ENCODE measurements at places on chromosomes 3 and 15.

DNA sequence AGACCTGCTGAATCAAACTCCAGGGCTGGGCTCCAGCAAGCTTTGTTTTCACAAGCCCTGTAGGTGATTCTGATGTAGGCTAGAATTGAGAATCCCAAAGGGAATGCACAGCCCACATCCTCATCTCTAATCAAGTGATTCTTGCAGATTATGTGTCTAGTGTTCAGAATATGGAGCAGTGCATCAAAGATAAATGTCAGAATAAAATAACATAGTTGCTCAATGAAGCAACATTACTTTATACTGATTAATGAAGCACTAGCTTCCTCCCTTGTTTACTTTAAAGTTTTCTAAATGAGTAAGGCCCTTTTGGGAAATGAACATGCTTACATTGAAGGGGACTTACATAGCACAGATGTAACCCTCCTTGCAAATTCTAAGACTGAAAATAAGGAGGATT lies 39.2 kb downstream of the NUP210 start:
- no peak for DNase-seq

DNA sequence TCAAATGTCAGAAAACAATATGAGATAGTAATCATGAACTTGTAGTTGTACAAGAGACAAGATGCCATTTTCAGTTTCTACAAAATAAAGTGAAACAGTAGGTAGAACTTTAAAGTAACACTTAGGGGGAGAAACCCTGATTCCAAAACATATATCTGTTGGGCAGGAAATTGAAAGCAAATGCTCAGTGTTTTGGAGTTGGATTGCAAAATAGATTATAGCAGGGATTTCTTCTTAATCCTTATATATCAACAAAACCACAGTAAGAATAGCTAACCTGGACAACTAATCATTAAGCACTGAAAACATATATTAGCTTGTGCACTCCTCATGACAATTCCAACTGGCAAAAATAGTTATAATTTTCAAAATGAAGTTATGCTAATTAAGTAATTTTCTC lies 46.9 kb downstream of the COMMD2 start:
- no peak for DNase-seq

DNA sequence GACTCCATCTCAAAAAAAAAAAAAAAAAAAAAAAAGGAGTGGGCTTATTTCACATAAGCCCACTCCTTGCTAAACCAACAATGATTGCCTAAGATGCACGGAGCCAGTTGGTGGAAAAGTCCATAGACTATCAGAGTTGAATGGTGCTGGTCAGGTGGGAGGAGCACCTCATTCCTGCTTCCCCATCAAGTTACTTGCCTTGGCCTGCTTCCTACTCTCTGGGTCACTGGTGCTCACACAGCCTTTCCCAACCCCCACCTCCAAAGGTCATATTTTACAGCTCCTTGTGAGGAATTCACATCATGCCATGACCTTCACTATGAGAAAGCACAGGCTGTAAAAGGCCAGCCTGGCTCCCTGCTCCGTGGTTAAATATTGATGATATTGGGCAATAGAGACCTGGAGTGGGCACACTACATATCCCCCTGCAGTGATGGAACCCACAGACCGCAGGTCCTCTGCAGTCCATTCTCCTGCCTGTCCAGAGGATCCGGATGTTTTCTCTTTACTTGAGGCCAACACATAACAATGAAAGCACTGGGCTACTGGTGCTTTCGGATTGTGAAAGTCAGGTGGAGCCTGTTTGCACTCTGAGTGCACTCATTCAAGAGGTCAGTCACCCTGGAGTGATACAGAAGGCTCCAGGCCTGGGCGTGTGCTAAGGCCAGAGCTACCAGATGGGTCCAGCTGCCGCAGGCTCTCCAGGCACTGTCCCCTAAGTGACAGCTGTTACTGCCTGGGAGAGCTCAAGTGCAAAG lies at the start of gene SLC51B:
Gene SLC51B (plus strand): TSS at position 664 of the 758 bp plus-strand sequence. CDS start 4,618 bp downstream, outside the sequence.
- DNase-seq = peak; percentile 49

GRCh38 chr3:30826531-30826942 lies 67.9 kb downstream of the GADL1 start:
- DNase-seq = no peak

- DNase-seq = no peak
Observed at GRCh38 chr3:157767607-157768006, 264.4 kb upstream of the VEPH1 start.

DNA sequence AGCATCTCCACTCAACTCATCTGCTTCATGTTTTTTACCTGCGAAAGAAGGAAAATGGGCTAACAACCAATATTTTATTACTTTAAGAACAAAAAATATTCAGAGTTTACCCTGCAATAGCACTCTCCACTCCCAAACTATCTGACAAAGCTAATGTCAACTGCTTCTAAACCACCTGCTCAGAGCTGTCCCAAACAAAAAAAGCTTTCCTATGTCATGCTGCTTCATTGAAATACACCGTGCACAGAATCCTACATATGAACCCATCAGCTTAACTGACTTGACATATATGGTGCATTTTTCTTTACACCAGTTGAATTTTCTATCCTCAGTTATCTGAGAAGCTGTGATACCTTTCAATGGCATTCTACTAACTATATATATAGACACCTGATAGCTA lies 16.5 kb downstream of the SLTM start:
- DNase-seq = no peak

GRCh38 chr3:194840661-194841514 lies 155.2 kb downstream of the FAM43A start:
- DNase-seq = no peak

DNA sequence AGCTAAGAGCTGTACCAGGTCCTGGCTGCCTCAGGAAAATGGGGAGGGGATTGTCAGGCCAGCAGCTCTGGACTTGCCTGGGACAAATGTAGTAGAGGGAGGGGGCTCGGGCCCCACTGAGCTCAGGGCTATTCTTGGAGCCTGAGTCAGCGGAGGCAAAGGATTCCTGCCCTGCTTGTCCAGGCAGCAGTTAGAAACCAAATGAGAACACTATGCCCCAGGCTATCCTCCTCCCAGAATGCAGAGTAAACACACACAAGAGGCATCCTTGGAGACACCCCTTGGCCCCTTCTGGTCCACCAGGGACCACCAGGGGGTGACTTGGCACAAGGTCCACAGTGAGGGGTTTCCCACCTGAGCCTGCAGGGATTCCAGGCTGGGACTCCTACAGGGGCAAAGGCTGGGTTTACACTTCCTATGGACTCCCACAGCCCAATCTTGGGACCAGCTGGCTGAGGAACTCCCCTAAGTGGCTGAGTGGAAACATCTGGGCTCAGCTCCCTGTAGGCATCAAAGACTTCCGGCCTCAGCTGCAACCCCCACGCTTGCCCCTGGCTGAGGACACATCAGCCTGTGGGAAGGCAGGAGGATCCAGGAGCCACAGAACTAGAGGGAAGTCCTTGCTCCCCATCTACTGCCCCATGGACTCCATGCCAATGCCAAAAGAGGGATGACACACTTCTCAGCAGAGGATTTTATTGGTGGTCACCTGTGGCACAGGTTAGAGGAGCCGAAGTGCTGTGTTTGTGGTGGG lies 3.4 kb upstream of the COL7A1 start:
- DNase-seq = peak; percentile 59

DNA sequence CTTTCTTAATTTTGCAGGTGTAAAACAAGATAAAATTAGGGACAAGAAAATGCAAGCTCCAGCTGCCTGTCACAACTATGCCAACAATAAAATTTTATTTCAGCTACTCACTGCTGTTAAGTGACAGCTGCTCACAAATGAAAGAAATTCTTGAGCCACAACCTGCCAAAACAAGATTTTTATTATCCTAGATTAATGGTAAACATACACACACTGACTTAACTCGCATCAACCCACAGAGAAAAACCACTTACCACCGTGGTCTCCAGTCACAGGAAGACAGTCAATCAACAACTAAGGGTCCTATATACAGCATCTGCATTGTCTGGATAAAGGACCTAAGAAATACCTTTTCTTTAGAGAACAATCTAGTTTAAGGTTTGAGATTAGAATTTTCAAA lies 31.3 kb downstream of the EFL1 start:
- no peak for DNase-seq

DNA sequence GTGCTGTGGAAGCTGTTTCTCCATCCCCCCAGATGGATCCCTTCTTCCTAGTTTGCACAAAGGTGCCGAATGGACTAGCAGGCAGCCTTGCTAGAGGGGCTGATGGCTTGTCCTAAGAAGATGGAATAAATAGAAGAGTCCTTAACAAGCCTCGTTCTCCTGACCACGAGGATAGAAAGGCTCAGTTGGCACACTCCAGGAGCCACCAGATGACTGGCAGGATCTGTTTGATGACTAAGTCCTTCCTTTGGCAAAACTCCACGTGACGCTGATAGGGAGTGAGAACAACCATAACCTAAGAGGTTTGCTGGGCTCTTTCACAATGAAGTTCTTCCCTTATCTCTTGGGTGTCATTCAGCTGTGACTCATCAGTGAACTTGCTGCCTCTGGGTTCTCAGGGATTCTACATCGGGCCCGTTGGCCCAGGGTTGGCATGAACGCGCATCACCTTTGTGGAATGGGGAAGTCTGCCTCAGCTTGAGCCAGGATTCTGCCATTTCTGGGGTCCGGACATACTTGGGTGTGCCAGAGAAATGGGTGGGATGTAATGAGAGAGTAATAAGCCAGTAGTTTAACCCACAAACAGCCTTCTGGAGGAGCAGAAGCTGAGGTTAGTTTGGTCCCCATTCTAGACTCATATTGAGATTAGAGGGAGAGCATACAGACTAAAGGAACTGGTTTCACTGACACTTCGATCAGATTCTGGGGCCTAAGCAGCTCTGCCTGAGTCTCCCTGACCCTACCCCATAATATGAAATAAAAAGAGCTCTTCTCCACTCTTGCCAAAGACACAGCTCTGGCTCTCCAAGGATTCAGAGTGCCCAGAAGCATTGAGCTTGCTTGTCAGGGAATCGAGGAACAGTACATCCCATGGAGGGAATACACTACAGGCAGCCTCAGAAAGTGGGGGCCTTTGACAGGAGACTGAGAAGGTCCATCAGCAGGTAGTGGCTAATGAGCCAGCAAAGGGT lies 2.0 kb upstream of the MELTF start:
- DNase-seq = peak; percentile 91

- DNase-seq = no peak
Observed at GRCh38 chr3:126870608-126871210, 112.2 kb upstream of the PLXNA1 start.

- no peak for DNase-seq
Observed at GRCh38 chr3:109944836-109945235, 607.5 kb upstream of the DPPA4 start.

GRCh38 chr3:171219258-171219657 lies 192.7 kb upstream of the SLC2A2 start:
- DNase-seq = no peak

- no peak for DNase-seq
Observed at GRCh38 chr3:127418560-127419147, 130.8 kb upstream of the PRR20G start.

DNA sequence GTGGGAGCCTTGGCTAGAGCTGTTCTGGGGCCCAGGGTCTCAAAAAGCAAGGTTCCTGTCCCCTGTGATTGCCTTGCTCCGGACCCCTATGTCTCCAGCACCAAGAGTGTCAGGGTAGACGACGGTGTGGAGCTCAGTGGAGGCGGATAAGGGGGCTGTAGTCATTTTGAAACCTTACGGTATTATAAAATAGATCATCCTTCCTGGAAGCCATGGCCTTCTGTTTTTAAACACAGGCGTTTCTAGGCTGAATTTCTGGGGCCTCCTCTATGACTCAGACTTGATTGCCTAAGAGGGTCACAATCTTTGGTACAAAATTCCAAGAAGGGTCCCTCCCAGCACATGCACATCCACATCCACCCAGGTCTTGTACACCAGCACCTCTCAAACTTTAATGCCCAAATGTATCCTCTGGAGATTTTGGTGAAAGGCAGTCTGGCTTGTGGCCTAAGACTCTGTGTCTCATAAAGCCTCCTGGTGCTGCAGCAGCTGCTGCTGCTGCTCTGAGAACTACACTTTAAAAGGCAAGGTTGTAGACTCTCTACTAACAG lies 70.5 kb upstream of the XCR1 start:
- DNase-seq = peak; percentile 32

DNA sequence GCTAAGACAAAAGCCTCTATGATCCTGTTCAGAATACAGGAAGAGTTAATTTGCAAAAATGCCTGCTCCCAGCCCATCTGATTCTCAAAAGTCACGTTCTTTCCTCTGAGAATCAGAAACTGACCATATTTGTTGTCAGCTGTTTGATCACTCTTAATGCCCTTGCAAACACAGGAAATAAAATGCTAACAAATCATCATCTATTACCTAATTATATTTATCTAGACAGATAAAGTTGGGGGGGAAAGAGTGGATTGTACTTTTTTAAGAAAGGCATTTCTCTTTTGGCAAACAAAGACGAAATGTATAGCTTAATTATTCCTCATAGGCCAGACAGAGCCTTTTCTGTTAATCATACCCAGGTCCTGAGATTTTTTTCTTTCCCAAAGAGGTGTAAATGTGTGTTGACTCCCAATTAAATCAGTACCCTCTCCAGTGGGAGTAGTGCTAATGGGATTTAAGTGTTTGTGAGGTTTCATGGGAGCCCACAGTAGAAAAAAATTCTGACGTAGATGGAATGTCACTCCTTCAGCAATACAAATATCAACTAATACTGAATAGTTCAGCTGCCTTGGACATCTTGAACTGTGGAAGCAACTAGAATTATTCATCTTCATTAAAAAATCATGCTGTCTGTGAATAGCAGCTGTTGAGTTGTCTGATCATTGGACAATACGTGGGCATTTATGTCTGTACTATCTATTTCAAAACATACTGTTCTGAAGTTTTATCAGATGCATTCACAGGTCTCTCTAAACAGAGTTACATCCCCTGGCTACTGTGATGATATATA lies 22.5 kb upstream of the BNIP2 start:
- DNase-seq = no peak

- peak; percentile 61 for DNase-seq
Observed at GRCh38 chr3:3800080-3800455, 837 bp downstream of the LRRN1 start.
